Right cardiac atrium (tissue), 5 donors: ENCODE measurements at places on chromosomes 12 and 14. TPM values are rescaled to one million over a fixed set of nuclear protein-coding genes. Genes with fewer than 3 reads are reported as not detected.

RTL1 gene
- total RNA-seq, result not detected

CYP46A1 gene
- total RNA-seq, result 7.6 TPM

ARMH4 gene
- total RNA-seq, result 9.9 TPM

DNA sequence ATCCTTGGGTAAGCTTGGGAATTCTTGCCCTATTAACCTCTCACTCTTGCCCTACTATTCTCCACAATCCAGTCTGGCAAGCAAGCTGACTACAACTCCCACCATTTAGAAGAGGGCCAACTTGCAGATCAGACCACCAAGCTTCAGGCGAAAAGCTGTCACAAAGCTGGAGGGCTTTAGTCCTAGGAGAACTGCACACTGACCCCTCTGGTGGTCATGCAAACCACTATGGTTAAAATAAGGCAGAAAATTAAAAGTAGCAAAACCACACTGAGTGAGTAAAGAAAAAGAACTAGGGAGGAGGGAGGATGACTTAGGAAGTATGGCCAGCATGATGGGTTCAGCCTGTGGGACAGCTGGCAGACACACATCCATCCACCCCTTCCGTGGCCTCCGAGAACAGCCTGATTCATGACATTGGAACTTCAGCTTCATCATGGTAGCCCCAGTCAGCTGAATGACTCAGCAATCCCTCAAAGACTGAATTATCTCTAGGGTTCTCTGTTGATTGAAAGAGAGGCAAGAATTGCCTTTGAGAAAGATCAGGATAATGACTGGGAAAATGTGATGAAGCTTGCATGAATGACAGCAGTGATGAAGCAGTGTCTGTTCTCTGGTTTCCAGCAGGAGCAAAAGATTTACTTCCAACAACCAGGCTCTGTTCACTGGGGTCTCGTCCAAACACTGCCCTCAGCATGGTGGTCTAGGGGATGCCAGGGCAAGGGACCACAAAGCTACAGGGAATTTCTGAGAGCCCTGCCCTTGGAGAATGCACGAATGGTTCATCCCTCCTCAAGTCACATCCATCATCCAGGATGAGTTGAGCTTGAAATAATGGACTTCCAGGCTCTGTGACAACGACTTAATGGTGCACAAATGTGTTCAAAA, 24.4 kb downstream of the PITPNM2 start:
- peak; percentile 73 for DNase-seq

DNA sequence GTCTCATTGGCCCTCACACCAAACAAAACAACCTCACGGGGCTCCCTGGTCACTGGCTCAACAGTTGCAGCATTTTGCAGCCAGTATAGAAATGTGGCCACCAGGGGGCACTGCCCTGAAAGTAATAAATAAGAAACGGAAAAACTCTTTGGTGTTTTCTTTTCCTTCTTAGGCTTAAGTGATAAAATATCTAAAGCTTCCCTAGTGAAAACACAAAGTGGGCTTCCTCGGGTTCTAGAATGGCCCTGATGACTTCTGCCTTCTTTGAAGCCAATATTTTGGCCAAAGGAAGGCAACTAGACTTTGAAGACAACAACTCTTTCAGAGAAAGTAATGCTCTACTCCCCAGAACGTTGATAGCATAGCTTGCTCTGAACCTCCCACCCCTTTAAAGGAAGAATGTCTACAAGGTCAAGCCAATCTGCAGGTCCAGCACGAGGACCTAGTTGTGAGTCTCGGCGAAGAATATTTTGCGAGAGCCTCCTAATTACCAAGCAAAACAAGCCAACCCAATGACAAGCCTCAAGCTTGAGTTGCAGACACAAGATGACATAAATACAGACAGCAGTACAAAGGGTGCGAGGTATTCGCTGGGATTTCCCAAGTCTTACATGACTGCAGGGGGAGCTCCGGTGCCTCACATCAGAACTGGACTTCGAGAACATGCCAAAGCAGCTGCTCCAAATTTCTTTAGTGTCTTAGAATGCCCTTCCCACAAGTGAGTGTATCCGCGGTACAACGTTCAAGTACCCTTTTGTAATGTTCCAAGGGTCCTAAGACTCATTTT, 2.6 kb downstream of the ITPK1 start:
- peak; percentile 85 for DNase-seq

DNA sequence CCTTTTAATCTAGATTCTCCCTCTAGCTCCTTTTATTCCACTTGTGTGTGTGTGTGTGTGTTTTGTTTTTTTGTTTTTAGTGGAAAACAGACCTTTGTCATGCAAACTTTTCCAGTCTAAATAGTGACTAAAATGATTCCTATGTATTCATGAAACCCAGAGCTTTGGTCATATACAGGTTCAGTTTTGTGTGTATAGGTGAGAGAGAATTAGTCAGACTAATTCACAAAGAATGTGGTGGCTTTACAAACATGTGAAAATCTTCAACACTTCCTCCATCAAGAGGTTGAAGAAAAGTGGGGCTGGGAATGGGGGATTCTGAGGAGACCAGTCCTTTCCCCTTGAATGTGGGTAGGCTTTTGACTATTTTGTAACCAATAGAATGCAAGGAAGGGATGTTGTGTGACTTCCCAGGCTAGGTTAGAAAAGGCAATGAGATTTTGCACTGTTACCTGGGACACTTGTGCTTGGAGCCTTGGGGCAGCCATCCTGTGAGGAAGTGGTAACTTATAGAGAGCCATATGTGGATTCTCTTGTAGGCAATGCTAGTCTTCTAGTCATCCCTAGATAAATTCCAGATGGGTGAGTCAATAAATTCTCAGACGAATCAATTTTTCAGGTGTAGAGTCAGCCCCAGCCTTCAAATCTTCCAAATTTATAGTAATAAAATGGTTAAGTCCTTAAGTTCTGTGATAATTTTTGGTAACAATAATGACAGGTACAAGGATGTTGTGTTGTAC, 236.1 kb downstream of the CEP128 start:
- no peak for DNase-seq

GRCh38 chr14:101103321-101103901, 199.9 kb upstream of the RTL1 start:
- no peak for DNase-seq

DNA sequence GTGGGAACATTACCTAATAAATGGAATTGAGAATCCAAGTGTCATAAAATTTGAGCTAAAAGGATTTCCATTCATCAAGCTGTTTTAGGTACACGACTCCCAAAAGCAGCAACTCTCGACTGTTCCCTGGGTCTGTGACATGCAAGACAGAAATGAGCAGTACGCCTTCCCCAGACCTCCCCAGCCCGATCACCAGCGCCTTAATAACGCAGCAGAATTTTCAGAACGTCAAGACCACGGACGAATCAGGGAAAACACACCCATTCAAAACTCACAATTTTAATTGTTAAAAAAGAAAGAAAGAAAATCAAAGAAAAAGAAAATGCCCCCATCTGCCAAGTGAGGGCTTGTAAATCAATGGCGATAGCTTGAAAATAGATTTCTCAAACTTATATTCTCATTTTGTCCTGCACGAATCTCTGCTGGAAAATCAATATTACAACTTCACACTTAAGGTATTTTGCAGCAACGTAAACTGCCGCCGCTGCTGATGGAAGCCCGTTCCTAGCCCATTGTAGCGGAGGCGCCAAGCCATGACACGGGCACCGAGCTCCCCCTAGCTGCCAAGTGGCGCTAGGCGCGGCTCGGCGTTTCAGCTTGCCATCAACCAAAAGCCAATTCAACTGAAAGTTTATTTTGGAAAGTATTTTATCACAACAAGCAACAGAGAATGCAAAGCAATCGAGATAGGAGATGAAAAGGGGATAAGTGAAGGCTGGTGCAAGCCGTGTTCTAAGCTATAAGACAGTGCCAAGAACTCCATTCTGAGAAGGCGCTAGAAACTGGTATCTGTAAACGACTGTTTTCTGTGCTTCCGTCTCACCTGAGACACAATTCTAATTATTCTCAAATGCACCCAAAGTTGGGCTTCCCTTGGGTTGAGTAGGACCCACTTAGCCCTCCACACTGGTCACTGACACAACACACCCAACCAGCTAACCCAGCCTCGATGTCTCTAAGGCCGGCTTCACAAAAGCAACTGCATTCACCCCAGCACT, 5.5 kb downstream of the BCL11B start:
- DNase-seq, result peak; percentile 72

- DNase-seq, result no peak
These were observed 18.5 kb upstream of the FKBP4 start for GRCh38 chr12:2776129-2776806.

- DNase-seq, result no peak
These were observed 128.0 kb downstream of the STXBP6 start for GRCh38 chr14:24921903-24922302.

GRCh38 chr14:38078393-38078792, 129.3 kb upstream of the SSTR1 start:
- no peak for DNase-seq

GRCh38 chr12:92000597-92000996, 145.0 kb downstream of the BTG1 start:
- DNase-seq, result no peak

DNA sequence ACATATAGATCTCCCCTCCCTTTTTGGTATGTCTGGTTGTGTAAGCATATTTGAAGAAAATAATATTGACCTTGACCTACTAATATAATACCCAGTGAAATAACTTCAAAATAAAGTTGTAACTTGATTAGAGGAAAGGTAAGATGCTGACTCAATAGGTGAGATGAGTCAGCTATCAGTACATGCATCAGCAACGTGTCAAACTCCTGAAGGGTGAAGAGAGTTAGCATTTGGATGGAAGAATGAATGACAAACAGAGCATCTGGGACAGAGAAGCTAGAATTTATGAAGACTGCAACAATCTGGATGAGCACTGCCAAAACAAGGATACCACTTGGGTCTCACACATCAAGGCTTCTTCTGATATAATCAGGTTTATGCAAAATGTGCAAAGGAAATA, 74.9 kb downstream of the PPP2R5E start:
- DNase-seq, result no peak

- DNase-seq, result no peak
These were observed 142.1 kb downstream of the CNTN1 start for GRCh38 chr12:40834321-40834720.
